Esophagus muscularis mucosa (tissue), 4 donors: ENCODE measurements at places on chromosomes 5 and 9. TPM values are rescaled to one million over a fixed set of nuclear protein-coding genes. Genes with fewer than 3 reads are reported as not detected.

The PDE8B gene
- total RNA-seq = 0.86 TPM

The PIGO gene
- 10.6 TPM for total RNA-seq

- H3K27me3 ChIP-seq = no peaks in the 10 kb centered on the region
- no peaks in the 10 kb centered on the region for H3K36me3 ChIP-seq
- no peak overlapping the region for H3K4me3 ChIP-seq
- DNase-seq = no peak
- no peaks in the 10 kb centered on the region for H3K4me1 ChIP-seq
These were observed 133.3 kb upstream of the C6 start for GRCh38 chr5:41346609-41347008.

- H3K36me3 ChIP-seq = no peaks in the 10 kb centered on the region
- H3K27me3 ChIP-seq = no peaks in the 10 kb centered on the region
- peaks cover 15% of the 10 kb centered on the region for H3K4me1 ChIP-seq
- H3K27ac ChIP-seq = no peak overlapping the region
These were observed 998 bp downstream of the SLC23A1 start for GRCh38 chr5:139381837-139382761.

DNA sequence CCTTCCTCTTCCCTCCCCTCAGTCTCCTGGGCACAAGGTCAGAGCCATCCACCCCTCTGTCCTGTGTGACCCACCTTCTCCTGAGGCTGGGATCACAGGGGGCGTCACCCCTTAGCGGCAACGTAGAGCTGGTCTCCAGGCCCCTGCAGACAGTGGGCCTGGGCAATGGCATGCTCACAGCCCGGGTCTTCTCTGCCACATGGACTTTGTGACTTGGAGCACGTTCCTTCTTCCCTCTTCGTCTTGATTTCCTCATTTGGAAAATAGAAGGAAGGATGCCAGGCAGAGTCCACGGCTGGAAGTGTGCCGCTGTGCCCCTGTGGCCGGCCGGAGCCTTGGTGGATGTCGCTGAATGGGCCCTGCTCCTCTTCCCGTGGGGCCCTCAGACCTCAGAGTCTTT lies 10.0 kb downstream of the RXRA start:
- no peak for DNase-seq
- no peaks in the 10 kb centered on the region for H3K27me3 ChIP-seq
- H3K36me3 ChIP-seq = no peaks in the 10 kb centered on the region

DNA sequence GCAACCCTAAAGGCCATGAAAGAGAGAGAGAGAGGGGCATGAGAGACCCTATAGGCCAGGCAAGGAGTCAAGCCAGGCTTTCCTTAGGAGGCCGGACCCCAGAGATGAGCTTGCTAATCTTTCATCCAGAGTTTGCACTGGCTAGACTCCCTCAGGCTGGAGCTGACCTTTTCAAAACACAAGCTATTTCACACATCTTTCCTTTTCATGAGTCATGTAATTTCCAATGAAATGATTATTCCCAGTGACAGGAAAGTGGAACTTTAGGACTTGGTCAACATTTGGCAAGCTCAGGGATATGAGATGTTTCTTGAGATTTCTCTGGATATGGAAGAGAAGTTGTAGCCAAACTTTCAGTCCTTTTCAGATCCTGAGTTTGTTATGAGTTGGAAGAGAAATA lies 117.7 kb downstream of the TARS1 start:
- no peaks in the 10 kb centered on the region for H3K36me3 ChIP-seq
